ENCODE measurements at places on chromosomes 1 and 21.

- peaks cover 8% of the 10 kb centered on the region for H3K27me3 ChIP-seq
- DNase-seq, result no peak
- no peaks in the 10 kb centered on the region for H3K4me1 ChIP-seq
Observed at GRCh38 chr1:2104621-2105427, 54.6 kb downstream of the PRKCZ start.

- H3K36me3 ChIP-seq, result no peaks in the 10 kb centered on the region
- no peak overlapping the region for H3K4me3 ChIP-seq
- no peaks in the 10 kb centered on the region for H3K4me1 ChIP-seq
Observed at GRCh38 chr1:183758913-183759312, 46.0 kb upstream of the RGL1 start.

DNA sequence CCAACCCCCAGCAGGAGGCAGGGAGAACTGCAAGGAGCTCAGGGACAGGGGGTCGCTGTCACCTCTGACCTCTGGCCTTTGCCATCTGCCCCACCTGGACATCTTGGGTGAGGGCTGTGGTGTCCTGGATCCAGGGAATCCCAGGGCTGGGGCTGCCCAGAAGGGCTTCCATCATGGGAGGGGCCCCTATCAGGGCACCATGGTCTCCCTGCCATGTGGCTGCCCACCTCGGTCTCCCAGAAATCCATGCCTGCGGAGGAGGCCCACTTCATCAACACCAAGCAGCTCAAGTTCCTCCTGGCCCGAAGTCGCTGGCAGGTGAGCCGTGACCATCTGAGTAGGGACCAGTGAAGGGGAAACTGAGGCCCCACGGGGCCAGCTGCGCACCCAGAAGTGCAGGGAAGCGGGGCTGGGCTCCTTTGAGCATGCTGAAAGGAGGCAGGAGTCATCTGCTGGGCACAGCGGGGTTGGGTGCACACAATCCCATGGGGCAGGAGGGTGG, 36.1 kb downstream of the TRIM11 start:
- H3K36me3 ChIP-seq, result no peaks in the 10 kb centered on the region
- H3K27me3 ChIP-seq, result no peaks in the 10 kb centered on the region
- no peak overlapping the region for H3K4me3 ChIP-seq
- H3K4me1 ChIP-seq, result peaks cover 21% of the 10 kb centered on the region
- no peak for DNase-seq

GRCh38 chr21:15534450-15534886, 195.3 kb upstream of the USP25 start:
- H3K27ac ChIP-seq, result no peak overlapping the region
- H3K27me3 ChIP-seq, result no peaks in the 10 kb centered on the region
- no peaks in the 10 kb centered on the region for H3K36me3 ChIP-seq
- no peak overlapping the region for H3K4me3 ChIP-seq
- DNase-seq, result no peak

DNA sequence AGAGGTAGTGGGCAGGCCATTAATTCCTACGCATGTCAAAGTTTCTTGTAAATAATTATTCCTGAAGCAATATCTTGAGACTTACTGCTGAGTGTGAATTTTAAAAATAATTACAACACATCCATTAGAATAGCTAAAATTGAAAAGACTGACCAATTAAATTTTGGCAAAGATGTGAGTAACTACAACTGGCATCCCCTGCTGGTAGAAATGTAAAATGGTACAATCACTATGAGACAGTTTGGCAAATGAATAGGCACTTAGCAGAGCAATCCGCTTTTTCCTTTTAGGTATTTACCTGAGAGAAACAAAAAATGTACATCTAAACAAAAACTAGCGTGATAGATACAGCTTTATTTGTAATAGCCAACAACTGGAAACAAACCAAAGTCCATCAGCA, 798.9 kb downstream of the BRINP3 start:
- DNase-seq, result no peak
- no peaks in the 10 kb centered on the region for H3K27me3 ChIP-seq
- no peaks in the 10 kb centered on the region for H3K36me3 ChIP-seq
- H3K4me3 ChIP-seq, result no peak overlapping the region

DNA sequence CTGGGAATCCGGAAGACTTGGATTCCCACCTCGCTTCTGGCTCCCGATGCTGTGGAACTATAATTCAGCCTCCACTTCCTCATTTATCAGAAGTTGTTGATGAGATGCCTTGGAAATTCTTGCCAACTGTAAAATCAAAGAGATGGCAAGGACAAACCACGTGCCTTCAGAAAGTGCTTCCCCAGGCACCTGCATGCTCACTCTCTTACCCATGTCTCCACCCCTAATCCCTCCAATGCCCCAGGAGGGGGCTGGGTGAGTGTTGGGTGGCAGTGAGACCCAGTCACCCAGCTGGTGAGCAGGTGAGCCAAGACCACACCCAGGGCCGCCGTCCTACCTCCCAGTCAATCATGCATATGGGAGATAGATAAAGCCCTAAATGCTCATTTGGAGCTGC, 160.8 kb downstream of the PSMG1 start:
- no peaks in the 10 kb centered on the region for H3K27me3 ChIP-seq
- H3K4me1 ChIP-seq, result peaks cover 10% of the 10 kb centered on the region
- no peaks in the 10 kb centered on the region for H3K36me3 ChIP-seq
- H3K27ac ChIP-seq, result peak overlapping the region; percentile 71
- DNase-seq, result no peak
- no peak overlapping the region for H3K4me3 ChIP-seq

GRCh38 chr1:85867189-85867588, 159.0 kb upstream of the ZNHIT6 start:
- no peaks in the 10 kb centered on the region for H3K4me1 ChIP-seq
- H3K4me3 ChIP-seq, result no peak overlapping the region
- H3K36me3 ChIP-seq, result no peaks in the 10 kb centered on the region
- no peaks in the 10 kb centered on the region for H3K27me3 ChIP-seq
- DNase-seq, result no peak
- no peak overlapping the region for H3K27ac ChIP-seq

DNA sequence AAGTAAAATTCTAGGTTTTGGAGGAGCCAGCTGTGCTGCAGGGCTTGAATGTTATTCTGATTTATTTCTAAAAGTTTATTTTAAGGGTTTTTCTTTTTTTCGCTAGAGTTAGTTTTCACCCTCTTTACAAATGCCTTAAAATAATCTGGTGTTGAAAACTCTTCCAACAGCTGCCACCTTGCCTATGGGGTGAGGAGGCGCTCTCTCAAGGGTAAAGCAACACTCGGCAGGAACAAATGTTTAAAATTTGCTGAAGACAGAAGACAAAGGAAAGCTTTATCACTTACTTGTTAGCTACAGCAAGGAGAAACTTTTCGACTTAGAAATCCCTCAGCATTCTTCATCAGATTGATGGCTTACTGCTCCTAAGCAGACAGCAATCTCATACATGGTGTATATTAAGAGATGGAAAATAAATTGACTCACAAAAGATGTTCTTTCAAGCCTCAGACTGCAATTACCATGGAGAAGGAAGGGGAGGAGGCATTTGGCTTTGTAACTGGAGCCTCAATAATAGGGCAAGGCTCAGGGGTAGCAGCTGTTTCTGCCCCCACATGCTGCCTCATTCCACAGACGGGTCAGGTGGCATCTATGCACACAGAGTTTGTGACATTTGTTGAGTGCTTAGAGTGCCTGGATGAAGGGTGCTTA, 79.8 kb upstream of the RALGPS2 start:
- H3K4me3 ChIP-seq, result no peak overlapping the region
- H3K27ac ChIP-seq, result no peak overlapping the region
- no peaks in the 10 kb centered on the region for H3K27me3 ChIP-seq
- H3K36me3 ChIP-seq, result no peaks in the 10 kb centered on the region
- H3K4me1 ChIP-seq, result peaks cover 4% of the 10 kb centered on the region

DNA sequence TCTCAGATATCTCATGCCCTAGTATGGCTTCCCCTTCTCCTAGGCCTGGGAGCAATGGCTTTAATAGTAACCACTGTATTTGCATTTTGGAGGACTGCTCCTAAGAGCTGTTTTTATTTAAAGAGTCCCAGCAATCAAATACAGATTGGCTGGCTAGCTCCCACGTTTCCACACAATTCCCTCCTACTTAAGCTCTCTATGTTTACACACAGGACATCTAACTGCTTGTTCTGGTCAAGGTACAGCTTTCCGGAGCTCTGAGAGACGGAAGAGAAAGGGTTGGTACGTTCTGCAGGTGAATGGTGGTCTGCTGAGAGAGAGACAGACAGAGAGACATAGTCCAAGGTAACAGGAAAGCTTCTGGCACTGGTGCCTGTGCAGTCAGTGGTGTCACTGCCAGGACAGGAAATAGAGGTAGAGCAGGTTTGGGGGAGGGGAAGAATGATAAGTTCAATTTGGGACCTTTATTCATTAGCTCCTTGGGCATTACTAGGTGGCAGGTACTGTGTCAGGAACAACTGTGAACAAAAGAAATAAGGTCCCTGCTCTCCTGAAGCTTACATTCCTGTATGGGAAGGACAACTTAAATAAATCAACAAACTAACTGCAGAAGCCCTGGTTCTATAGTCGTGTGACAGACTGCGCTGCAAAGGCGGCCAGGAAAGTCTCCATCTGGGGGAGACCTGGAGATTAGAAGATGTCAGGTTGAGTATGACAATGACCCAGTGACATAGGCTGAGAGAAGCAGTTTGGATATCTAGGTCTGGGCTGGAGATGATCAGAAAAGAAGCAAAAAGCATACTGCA, 1.2 kb upstream of the SLC25A33 start:
- H3K27ac ChIP-seq, result peak overlapping the region; percentile 82
- no peaks in the 10 kb centered on the region for H3K36me3 ChIP-seq
- H3K27me3 ChIP-seq, result no peaks in the 10 kb centered on the region
- H3K4me1 ChIP-seq, result peaks cover 16% of the 10 kb centered on the region
- no peak overlapping the region for H3K4me3 ChIP-seq

- peaks cover 85% of the 10 kb centered on the region for H3K4me1 ChIP-seq
- DNase-seq, result no peak
- H3K27ac ChIP-seq, result no peak overlapping the region
- H3K4me3 ChIP-seq, result no peak overlapping the region
- no peaks in the 10 kb centered on the region for H3K36me3 ChIP-seq
Observed at GRCh38 chr1:198176179-198176578, 19.4 kb downstream of the NEK7 start.

DNA sequence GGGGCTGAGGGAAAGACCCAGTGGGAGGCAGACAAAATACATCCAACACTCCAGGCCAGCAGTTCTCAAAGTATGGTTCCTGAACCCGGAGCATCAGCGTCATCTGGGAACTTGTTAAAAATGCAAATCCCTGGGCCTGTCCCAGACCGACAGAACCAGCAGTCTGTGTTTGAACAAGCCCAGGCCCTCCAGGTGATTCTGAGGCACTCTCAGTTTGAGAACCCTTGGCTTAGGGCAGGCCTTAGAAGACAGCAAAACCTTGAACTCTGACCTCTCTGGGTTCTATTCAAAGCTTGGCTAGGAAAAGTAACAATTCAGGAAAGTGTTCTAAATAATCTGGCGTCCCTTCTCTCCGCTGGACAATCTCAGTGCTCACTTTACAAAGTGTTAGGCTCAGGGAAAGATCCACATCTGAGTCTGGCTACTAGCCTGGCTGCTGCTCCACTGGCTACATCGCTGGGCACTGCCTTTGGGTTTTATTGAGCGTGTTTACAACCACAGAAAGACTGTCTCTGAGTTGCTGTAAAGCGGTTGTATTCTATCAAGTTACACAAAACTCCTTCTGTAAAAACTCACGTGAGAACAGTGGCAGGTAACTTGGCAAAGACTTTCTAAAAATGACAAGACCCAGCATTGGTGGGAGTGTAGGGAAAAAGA, 166.1 kb downstream of the HIVEP3 start:
- H3K27ac ChIP-seq, result no peak overlapping the region
- no peak overlapping the region for H3K4me3 ChIP-seq
- no peaks in the 10 kb centered on the region for H3K4me1 ChIP-seq
- no peak for DNase-seq

- H3K36me3 ChIP-seq, result no peaks in the 10 kb centered on the region
- H3K4me3 ChIP-seq, result no peak overlapping the region
- no peak for DNase-seq
- H3K27ac ChIP-seq, result peak overlapping the region; percentile 99
- H3K4me1 ChIP-seq, result peaks cover 61% of the 10 kb centered on the region
- H3K27me3 ChIP-seq, result no peaks in the 10 kb centered on the region
Observed at GRCh38 chr1:151822404-151822803, 9.2 kb downstream of the RORC start.

DNA sequence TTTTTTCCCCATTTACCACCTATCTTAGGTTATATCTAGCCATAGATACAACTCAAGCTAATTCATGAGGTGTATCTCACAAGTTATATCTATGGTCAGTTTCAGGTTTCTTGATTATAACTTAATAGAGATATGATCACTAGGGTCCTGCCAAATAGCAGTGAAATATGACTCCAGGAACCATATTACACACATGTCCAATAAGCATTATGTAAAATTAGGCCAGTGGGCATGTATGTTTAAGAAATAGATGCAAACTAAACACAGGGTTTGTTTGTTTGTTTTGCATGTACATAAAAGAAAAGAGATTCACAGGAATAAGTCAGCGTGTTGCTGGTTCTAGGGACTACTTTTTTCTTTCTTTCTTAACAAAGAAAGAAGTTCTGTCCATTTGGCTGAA, 112.5 kb upstream of the ST6GALNAC5 start:
- no peak overlapping the region for H3K27ac ChIP-seq
- DNase-seq, result no peak
- H3K4me1 ChIP-seq, result no peaks in the 10 kb centered on the region
- no peaks in the 10 kb centered on the region for H3K27me3 ChIP-seq
- H3K4me3 ChIP-seq, result no peak overlapping the region

- no peaks in the 10 kb centered on the region for H3K36me3 ChIP-seq
- no peaks in the 10 kb centered on the region for H3K4me1 ChIP-seq
- no peaks in the 10 kb centered on the region for H3K27me3 ChIP-seq
- no peak for DNase-seq
- H3K27ac ChIP-seq, result no peak overlapping the region
- H3K4me3 ChIP-seq, result no peak overlapping the region
Observed at GRCh38 chr1:177897998-177898654, 71.7 kb downstream of the SEC16B start.

DNA sequence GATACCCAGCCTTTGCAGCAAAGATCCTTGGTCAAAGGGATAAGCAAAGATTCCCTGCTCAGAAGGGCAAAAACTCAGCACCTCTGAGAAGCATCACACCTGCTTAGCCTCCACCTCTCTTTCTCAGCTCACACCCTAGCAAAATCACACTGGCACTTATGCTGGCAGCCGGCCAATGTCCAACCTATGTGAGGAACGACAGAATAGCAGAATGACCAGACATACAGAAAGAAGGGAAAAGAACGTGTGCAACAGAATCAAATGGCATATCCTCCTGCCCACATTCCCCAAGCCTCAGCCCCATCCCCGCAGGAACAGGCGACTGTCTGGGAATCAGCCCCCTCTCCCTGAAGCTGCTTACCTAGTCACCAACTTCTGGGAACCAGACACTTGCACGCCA, 664 bp upstream of the ADORA3 start:
- H3K4me1 ChIP-seq, result peaks cover 20% of the 10 kb centered on the region
- no peaks in the 10 kb centered on the region for H3K27me3 ChIP-seq
- H3K27ac ChIP-seq, result no peak overlapping the region
- H3K36me3 ChIP-seq, result no peaks in the 10 kb centered on the region

DNA sequence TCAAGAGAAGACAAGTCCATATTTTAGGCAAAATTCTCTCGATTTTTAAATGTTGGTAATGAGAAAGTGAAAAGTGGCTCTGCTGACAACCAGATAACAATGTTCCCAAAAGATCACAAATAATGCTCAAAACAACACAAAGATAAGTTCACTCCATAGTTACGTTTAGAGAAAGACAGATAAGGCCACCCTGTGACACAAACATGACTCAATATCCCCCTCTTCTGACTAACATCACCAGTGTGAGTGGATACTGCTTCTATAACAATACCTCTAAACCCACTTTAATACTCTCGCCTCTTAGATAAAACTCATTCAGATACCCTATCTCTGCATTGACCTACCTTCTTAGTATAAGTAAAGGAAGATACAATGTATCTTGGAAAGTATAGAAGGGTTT, 51.2 kb upstream of the RGS7 start:
- H3K4me1 ChIP-seq, result no peaks in the 10 kb centered on the region
- no peak overlapping the region for H3K27ac ChIP-seq

Data from gastrocnemius medialis (tissue), 4 donors.